ENCODE measurements at places on chromosomes 1 and 21.

DNA sequence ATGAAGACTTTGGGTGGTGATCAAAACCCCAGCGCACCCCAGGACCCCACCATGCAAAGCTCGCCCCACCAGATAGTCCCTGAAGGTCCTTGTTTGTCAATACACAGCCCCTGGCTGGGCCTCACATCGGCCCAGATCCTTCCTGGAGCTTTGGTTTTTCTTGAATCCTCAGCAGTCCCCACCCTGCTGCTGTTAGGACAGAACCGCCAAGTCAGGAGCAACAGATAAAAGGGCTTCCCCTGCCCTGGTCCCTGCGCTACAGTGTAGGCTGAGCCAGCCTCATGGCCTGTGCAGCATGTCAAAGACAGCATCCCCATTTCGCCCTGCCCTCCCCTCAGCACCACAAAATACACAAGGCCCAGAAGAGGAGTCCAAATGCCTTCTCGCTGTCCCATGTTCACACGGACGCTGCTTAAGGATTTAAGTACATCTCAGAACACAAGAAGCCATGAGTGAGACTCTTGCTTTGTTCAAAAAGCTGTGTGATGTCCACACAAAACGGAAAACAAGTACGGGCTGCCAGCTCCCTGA lies 65.7 kb downstream of the PSMG1 start:
- DNase-seq = no peak

- no peak for DNase-seq
Measured at GRCh38 chr1:162590686-162591085, 29.2 kb downstream of the UAP1 start.

DNA sequence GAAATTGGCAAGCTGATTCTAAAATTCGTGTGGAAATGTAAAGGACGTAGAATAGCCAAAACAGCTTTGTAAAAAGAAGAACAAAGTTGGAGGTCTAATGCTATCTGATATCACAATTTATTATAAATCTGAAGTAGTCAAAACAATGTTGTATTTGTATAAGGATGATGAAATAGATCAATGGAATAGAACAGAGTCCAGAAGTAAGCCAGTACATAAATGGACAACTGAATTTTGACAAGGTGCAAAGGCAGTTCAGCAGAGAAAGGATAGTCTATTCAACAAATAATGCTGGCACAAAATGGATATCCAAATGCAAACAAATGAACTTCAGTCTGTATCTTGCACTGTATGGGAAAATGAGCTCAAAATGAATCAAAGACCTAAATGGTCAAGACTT lies 20.2 kb downstream of the RALGPS2 start:
- no peak for DNase-seq

DNA sequence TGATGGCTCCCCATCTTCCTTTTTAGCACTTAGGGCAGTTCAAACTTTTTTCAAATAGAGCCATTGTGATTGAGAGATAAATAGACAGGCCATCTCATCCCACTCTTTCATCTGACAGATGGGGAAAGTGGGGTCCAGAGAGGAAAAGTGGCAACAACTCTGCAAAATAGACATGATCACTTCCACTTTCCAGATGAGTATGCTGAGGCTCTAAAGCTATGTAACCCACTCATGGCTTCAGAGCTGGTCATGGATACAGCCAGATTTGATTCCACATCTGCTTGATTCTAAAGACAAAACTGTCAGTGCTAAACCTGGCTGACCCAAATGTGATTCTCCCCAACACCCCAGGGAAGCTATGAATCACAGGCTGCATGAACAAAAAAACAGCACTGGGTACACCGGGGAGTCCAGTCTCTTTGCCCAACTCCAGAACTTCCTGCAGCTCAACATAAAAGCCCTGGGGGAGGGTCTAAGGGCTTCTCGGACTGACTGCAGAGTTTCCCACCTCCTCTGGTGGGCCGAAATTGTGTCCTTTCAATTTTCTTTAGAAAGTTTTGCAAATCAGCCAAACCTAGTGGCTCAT lies 59.3 kb downstream of the PLPP3 start:
- no peak for DNase-seq

GRCh38 chr1:234839663-234840062 lies 229.7 kb upstream of the IRF2BP2 start:
- no peak for DNase-seq

GRCh38 chr1:29310616-29311180 lies 74.4 kb downstream of the PTPRU start:
- no peak for DNase-seq

GRCh38 chr1:19341201-19342061 lies 29.3 kb downstream of the SLC66A1 start:
- no peak for DNase-seq

GRCh38 chr1:115593365-115594259 lies 48.2 kb upstream of the VANGL1 start:
- DNase-seq = no peak

GRCh38 chr1:19869929-19870328 lies 12.3 kb upstream of the OTUD3 start:
- no peak for DNase-seq

DNA sequence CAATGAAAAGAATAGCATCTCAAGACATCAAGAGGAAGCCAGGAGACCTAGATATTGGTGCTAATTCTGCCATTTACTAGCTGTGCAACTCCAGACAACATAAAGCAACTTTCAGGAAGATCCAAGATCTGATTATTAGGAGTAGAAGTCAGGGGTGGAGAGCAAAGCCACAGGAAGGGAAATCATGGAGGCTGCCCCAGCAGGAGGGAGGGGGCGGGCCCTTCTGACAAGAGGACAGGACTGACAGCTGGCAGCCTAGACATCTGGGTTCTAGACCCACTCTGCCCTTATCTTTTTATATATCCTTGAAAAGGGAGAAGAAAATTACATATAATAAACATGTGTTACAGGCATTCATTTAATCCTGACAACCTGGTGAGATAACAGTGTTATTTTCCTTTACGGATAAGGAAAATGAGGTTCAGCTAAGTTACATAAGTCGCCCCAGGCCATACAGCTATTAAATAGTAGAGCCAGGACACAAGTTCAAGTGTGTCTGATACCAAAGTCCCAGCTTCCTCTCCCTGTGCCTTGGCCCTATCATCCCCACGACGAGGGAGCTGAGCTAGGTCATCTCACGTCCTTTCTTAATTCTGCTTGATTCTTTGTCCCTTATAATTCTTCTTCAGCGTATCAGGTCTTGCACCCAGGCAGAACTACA lies 46.6 kb downstream of the ARHGEF11 start:
- DNase-seq = no peak

GRCh38 chr1:75791022-75791421 lies 5.0 kb downstream of the RABGGTB start:
- DNase-seq = no peak

DNA sequence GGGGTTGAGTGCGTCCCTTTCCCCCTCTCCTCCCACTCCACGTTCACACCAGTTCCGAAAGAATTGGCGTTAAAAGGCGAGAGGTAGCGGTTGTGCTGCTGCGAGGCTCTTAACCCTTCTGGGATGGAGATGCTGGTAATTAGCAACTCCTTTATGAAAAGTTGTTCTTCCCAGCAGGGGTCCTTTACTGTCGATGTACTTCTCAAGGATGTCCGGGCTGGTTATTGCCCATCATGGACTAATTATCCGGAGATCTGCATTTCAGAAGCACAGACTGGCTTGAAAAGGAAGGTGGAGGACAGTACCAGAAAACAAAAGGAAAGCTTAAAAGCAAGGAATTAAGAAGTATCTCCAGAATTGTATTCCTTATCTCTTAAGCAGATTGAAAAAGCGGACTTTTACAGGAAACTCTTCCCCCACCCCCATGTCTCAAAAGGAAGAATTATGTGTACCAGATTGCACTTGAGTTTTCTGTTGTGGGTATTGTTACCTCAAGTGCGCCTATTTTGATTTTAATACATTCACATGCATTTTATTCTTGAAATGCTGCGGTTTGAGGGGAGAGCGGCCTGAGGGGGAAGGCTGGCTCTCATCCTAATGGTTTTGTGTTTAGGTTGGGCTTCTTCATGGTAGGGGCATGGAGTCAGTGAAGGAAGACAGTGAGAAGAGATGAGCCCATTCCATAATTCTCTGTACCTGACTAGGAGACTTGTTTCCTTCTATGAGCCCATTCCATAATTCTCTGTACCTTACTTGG lies 1.5 kb downstream of the AK4 start:
- no peak for DNase-seq

DNA sequence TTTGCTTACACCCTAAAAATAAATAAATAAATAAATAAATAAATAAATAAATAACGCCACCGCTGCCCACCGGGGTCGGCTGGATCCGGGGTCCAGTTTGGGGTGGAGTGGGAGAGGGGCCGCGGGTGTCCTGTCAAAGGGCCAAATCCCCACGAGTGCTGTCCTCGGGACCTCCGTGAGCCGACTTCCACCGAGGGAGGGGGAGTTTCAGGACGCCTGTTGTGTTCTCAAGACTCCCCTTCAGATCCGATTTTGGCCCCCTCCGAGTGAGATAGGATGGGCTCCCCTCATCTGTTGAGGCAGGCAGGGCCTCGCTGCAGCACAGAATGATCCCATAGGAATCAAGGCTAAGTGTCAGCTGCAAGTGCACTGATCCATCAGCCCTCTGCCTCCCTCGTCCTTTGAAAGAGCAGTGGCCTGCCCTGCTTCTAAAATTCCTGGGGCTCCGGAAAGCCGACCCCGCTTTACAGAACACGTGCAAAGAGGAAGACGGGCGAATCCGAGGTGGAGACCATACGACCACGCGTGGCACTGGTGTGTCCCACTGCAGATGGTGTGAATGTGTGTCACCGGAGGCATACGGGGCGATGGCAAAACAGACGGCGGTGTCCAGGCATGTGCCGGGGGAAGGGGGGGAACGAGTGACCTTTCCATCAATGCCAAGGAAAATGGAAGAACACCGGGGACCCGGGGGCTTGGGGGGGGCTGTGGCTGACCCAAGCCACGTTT lies 3880.5 kb downstream of the SRGAP2C start:
- DNase-seq = no peak

GRCh38 chr1:225694151-225694603 lies 41.3 kb upstream of the ENAH start:
- DNase-seq = no peak

DNA sequence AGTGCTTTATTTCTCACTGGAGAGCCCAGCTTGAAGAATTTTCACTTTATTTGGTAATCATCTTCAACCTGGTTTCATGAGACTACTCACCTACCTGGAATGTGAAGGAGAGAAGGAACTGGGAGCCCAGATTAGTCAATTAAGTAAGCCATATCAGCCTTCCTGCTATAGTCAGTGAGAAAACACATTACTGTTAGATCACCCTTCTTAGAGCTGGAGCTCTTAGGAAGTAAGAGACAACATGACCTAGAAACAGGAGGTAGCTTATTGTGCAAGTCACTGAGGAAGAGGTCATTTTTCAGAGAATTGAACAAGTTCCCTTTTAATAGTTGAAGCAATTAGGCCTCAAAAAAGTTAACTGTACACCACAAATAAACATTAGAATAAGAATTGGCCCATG lies 49.2 kb upstream of the TEKT2 start:
- DNase-seq = no peak

GRCh38 chr1:84581648-84582047 lies 7.4 kb upstream of the CTBS start:
- no peak for DNase-seq

DNA sequence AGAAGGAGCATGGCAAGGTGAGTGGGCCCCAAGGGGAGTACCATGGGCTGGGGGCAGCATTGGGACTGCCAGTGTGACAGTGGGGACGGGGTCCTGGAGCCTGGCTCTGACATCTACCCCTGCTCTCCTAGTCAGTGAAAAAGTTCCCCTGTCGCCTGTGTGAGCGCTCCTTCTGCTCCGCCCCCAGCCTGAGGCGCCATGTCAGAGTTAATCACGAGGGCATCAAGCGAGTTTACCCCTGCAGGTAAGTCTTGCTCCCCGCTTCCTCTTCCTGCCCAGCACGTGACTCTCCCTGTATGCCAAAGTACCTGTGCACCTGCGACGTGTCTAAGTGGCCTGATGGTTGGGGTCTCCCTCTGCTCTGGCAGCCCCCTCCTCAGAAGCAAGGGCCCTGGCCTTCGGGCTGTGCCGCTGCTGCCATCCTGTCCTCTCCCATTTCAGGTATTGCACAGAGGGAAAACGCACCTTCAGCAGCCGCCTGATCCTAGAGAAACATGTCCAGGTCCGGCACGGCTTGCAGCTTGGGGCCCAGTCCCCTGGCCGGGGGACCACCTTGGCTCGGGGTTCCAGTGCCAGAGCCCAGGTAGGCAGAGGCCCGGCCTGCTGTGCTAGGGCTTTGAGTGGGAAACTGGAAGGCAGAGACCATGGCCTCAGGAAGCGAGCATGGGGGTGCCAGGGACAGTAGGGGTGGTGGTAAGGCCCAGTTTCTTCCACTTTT lies 8.1 kb downstream of the ZNF687 start:
- no peak for DNase-seq

- DNase-seq = no peak
Measured at GRCh38 chr1:34250342-34250741, 73.6 kb downstream of the C1orf94 start.

DNA sequence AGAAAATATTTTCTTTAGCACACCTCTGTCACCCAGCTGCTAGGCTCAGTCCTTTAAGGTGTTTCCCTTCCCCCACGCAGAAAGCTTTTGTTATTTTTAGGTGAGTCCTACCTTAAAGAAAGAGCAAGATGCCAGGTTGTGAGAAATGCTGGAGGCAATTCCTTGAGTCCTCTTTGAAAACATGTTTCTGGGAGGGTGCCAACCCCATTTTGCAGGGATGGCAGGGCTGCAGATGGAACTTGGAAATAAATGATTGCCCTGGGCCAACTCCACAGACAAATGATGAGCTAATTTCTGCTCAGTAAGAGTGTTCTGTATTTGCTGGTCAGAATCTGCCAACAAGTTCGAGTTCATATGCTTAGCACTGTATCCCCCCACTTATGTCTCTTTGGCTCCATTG lies 119.2 kb upstream of the RAB3GAP2 start:
- no peak for DNase-seq

GRCh38 chr1:52556641-52557360 lies 3.9 kb upstream of the TUT4 start:
- DNase-seq = no peak

GRCh38 chr1:182953826-182954225 lies 860 bp upstream of the SHCBP1L start:
- no peak for DNase-seq

DNA sequence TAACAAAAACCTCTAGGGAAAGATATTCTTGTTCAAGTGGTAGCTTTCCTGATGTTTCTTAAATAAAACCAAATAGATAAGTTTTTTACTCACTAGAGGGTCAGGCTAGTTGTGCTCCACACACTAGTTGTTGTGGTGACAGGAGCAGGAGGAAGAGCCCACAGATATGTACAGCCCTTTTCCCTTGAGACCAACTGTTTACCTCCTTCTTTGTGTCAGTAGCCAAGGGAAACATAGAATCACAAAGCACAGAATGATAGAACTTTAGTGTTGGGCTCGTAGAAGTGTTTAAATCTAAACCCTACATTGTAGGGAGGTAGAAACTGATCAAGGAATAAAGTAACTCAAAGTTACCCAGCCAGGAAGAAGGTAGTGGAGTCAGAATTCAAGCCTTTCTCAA lies 309.0 kb downstream of the CTH start:
- DNase-seq = no peak

GRCh38 chr1:51714374-51715019 lies 97.6 kb downstream of the OSBPL9 start:
- no peak for DNase-seq

GRCh38 chr1:3348196-3348865 lies 106.1 kb upstream of the ARHGEF16 start:
- DNase-seq = peak; percentile 48

- no peak for DNase-seq
Measured at GRCh38 chr21:29581393-29581792, 282.7 kb downstream of the BACH1 start.
